ENCODE measurements at places on chromosomes 3 and 15. TPM values are rescaled to one million over a fixed set of nuclear protein-coding genes. Genes with fewer than 3 reads are reported as not detected.
A peak's percentile ranks its signal among the peaks of the same experiment; 100 is the strongest.

FBXL22 gene
- 3.9 TPM for total RNA-seq

EFHB gene
- total RNA-seq, result 1.0 TPM

ERICH6 gene
- total RNA-seq, result not detected

GRCh38 chr3:113051787-113052186 lies 61.0 kb downstream of the GTPBP8 start:
- no peak for DNase-seq
- peak overlapping the region; percentile 2 for H3K27ac ChIP-seq
- H3K4me3 ChIP-seq, result no peak overlapping the region
- no peaks in the 10 kb centered on the region for H3K36me3 ChIP-seq

GRCh38 chr3:115814778-115815380 lies 191.6 kb downstream of the GAP43 start:
- H3K36me3 ChIP-seq, result no peaks in the 10 kb centered on the region
- no peak overlapping the region for H3K27ac ChIP-seq
- no peak for DNase-seq
- H3K4me3 ChIP-seq, result no peak overlapping the region

DNA sequence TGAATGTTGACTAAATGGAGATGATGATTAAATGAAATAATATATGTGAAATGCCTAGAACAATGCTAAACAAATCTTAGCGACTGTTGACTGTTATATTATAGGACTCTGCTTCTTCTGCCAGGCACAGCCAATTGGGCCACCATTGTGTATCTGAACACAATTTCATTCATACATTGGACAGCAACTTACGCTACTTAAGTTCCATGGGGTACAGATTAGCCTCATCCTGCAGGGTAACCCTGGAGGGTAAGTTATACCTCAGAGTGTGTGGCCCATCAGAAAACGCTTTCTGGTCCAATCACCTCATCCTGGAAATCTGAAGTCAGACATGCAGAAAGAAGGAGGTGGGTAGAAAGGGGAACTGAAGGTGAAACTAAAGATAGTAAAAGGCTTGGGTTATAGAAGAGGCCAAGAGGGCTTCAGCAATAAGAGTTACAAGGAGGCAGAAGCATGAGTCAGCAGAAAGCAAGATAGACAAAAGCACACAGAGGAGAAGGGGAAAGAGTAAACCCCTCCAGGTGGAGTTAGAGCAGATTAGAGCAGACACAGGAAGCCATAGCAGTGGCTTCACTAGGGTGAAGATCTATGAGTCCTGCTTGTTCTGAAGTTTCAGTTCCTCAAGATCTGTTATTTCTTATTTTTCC lies 119.3 kb upstream of the SLC24A5 start:
- H3K36me3 ChIP-seq, result no peaks in the 10 kb centered on the region
- H3K4me1 ChIP-seq, result peaks cover 9% of the 10 kb centered on the region
- H3K27ac ChIP-seq, result no peak overlapping the region
- peaks cover 8% of the 10 kb centered on the region for H3K27me3 ChIP-seq

GRCh38 chr3:128326051-128326823 lies 140.5 kb downstream of the DNAJB8 start:
- no peak overlapping the region for H3K4me3 ChIP-seq
- H3K27me3 ChIP-seq, result no peaks in the 10 kb centered on the region
- no peaks in the 10 kb centered on the region for H3K36me3 ChIP-seq
- H3K27ac ChIP-seq, result no peak overlapping the region
- no peak for DNase-seq
